ENCODE measurements at places on chromosomes 1 and 21.

GRCh38 chr1:191528275-191528674 is 630.0 kb upstream of the RGS18 start:
- no peak for DNase-seq

DNA sequence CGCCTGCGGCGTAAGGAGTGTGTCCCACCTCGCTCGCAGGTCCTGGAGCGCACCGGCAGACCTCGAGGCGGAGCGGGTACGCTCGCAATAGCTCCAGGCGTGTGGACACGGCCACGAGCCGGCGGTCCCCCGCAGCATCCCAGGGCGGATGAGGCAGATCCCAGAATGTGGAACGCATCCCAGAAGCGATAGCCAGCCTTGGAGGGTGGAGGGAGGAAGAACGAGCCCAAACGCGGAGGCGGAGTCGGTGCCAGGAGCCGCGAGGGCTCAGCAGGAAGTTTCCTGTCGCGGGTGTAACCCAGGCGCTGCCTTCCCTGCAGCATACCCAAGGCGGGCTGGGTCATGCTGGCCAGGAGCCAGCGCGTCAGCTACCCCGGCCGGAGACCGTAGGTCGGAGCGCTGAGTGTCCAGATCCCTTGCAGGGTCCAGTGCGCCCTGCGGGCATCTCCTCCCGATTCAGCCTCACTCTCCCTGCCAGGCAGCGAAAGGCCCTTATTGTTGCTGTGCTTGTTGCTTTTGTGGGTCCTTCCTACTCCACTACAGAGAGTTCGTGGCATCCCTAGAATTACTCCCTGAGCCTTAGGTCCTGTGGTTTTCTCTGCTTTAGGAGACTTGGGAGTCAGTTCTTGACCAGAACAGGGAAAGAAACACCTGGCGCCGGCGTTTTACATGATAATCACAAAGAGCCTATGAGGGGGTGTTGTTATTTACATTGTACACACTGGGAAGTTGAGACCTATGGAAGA is 27.7 kb downstream of the STYXL2 start:
- DNase-seq, result peak; percentile 58

DNA sequence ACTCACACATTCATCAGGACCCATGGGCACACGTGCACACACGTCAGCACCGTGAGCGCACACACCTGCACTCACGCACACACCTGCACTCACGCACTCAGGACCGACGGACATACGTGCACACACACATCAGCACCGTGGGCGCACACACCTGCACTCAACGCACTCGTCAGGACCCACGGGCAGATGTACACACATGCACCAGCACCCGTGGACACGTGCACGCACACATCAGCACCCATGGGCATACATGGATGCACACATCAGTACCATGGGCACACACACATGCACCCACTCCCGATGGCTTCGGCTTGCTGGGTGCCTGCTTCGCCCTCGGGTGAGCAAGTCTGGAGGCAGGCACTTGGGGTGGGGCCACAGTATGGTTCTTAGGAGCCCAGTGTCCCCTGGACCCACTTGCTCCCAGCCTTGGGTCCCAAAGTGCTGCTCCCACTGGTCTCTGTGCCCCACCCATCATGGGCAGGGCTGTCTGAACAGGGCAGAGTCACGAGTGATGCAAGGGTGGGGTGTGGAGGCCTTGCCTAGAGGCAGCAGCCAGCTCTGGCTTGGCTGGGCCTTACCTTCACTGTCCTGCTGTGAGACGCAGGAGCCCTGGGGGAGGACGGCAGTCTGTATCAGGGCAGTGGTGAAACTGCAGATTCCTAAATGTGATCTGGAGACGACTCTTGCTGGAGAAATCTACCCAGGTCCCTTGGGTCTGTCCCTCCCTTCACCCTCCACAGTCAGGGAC is 49.8 kb downstream of the SKI start:
- DNase-seq, result no peak

- DNase-seq, result peak; percentile 84
These were observed at the start of gene OLFML2B for GRCh38 chr1:162023547-162024501. TSS of gene OLFML2B (minus strand) at chr1:162023869. CDS start at chr1:162023430, 439 bp downstream.

DNA sequence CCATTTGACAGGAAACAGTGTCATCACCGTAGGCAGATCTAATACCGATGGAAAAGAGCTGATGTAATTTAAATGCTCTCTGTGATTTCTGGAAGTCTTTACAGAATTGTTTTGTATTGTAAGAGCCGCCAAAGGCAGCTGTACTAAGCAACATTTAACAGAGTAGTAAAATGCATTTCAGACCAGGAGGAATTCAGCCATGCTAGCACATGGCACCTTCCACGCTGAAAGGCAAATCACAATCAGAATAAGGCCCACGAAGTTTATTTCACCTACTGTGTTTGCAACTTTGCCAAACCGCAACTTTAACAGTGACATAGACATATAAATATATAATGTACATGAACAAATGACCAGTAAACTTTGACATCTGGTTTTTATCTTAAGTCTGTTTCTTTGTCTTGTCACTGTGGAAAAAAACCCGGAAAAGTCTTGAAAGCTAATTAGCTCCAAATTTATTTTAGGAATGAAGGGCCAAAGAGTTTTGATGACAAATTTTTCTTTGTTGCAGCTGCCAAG is 26.1 kb upstream of the DISC1 start:
- no peak for DNase-seq

Measured in A549 (cell line).